ENCODE measurements at places on chromosomes 6 and 20.

- DNase-seq = no peak
These were observed 243.3 kb downstream of the NRN1 start for GRCh38 chr6:5763407-5763806.

- DNase-seq = no peak
These were observed 115.7 kb downstream of the AIG1 start for GRCh38 chr6:143176090-143177021.

GRCh38 chr20:48562586-48563116, 265.1 kb downstream of the PREX1 start:
- no peak for DNase-seq

DNA sequence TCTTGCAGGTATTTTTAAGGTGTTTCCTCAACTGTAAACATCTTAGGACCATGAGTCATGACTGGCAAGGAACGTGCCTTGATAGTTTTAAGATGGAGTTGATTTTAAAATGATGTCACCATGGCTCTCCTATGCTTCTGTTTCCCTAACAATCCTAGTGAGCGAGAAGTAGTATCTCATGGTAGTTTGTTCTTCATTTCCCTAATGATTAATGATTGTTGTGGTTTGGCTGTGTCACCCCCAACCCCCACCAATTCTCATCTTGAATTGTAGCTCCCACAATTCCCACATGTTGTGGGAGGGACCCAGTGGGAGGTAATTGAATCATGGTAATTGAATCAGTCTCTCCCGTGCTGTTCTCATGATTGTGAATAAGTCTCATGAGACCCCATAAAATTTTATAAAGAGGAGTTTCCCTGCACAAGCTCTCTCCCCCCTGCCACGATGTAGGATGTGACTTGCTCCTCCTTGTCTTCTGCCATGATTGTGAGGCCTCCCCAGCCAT, 16.8 kb upstream of the BNIP5 start:
- no peak for DNase-seq

DNA sequence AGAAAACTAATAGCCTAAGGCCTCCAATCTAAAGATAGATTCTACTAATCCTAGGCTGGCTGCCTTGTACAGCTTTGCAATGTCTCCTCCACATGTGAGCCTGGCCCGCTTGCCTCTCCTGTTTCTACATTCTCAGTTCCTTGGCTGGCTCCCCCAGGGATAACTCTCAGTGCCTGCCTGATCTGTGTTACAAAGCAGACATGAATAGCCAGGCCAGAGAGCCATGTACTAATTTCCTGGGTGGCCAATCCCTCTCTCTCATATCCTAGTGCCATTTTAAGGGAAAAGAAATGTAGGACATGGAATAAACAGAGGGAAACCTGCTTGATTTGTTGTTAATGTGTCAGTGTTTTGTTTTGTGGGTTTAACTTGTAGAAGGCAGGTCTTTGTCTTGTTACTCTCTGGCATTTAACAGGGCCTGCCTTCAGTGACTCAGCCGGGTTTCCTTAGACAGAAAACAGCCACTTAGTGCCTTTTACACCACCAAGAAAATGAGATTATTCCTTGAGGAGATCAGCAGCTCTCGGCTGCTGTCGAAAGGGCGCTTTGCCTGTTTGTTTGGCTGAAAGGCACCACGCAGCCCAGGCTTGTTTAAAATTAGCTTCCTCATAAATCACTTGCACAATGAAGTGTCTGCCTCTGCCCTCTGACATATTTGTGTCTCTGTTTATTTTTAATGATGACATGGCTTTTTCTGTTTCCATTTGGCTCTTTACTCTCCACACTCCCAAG, 702.7 kb downstream of the MAFB start:
- no peak for DNase-seq

DNA sequence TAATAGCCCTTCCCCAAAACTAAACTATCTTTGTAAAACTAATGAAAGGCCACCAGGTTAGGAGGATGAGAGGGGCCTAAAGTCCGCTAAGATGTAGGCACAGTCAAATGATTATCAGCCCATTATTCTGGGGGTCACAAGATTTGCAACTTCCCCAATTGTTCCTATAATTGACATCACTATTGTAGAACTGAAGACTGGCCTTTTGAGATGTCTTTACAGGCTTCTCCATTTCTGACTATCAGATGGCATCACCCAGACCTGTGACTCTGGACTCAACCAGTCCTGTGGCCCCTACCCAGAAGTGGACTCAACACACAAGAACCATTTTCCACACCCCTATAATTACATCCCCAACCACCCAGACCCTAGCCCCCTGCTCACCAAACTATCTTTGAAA, 61.5 kb upstream of the MAP7 start:
- DNase-seq = no peak

DNA sequence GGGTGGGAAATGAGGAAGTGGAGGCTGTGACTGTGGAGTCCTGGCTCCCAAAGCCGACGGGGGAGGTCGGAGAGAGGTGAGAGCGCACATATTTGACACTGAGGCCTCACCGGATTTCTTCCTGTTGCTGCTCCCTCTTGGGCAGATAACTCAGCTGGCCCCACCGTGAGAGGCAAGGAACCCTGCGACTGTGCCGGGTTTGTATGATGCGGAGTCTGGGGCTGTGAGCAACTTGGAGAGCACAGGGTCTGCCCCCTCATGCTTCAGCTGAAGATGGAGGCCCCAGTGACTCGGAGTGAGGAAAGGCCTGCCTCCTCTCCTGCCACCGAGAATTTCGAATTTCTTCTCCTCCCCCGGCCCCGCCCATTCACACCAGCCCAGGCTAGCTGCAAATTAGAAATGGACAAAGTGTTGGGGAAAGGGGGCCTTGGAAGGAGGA, 160.6 kb downstream of the GRM4 start:
- DNase-seq = no peak

DNA sequence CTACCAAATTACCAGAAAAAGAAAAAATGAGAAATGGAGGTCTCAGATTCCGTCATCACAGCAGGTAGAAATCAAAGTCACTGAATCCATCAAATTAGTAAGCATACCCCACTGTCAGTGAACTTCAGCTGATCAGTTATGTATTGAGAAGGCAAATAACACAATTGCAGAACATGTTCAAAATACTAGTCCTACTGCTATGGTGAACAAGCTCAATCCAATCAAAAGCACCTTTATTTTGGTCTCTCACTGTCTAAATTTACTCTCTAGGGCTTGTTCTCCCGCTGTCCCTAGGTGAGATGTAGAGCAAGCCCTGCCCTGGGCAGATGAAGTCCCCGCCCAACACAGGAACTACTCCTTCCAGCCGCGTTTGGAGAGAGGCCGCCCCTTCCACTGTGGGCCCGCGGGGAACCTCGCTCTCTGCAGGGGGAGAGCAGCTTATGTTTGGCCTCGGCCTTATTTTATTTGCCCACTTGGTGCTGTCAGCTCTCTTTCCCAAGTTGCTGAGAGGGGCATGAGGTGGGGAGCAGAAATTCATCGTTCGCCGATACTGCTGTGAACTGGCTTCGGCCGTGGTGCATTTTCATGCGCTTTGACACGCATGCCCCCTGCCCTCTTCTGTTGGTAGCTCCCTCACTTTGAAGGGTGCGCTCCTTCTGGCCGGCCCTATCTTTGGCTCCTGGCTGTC, 14.3 kb upstream of the MAP1LC3A start:
- DNase-seq = no peak

GRCh38 chr6:119348096-119348747, 1.3 kb downstream of the MAN1A1 start:
- no peak for DNase-seq

- DNase-seq = no peak
These were observed 977.0 kb downstream of the TFAP2A start for GRCh38 chr6:9437836-9438235.

Data from mesothelial cell of epicardium (in vitro differentiated cells).